ENCODE measurements at places on chromosomes 1 and 21.

DNA sequence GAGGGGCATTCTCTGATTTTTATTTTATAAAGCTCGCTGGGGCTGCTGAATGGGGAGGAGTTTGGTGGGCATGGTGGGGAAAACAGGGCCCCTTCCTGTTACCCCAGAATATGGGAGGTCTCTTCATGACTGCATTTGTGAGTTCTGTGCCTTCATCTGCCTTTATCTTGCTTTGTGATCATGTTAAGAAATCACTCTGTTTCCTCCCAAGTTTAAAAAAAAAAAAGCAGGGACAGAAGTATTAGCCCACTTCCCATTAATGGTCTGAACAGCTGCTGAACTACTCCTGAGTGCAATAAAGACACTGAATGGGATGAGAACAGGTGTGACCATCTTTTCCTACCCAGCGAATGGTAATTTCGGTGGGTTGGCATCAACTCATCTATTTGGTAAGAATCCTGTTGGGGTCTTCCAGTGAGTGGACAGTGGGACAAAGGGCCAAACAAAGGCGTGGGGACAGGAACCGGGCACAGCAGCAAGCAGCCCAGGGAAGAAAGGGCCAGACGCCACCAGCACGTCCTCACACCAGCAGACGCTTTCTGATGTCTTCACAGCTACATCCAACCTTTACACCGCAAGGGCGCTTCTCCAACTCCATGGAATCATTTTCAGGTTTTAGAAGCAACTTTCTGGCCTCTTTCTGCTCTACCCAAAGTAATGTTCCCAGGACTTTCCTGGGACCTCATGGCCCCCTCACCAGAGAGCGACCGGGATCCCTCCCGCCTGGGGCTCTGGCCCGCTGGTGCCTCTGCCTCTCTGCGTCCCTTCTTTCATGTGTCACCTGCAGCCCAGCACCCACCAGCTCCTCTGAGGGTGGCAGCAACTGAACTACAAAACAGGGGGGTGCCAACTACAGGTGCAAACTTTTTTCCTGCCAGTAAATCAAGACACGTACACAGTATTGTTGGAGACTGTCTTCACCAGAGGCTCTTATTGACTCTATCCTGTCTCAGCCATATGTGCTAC is 160.2 kb downstream of the ADSS2 start:
- DNase-seq, result no peak

GRCh38 chr21:28641731-28642130 is 350.9 kb downstream of the LTN1 start:
- DNase-seq, result no peak

GRCh38 chr1:230415405-230416132 is 10.6 kb downstream of the PGBD5 start:
- DNase-seq, result no peak

DNA sequence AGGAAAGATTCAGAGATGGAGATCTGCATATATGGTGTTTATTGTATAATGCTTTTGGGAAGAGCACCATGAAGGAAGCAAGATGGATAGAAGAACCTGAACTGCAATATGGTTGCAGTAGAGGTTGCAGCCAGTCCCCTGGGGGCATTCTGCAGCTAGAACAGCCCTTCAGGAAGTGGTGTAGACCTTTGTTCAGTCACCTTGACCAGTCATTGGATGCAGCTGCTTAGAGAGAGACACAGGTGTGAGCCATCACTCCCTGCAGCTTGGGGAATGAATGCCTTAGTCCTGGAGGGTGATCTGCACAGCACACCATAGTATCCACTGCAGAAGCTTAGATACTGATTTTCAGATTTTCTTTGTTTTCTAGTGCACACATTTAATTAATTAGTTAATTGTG is 42.3 kb downstream of the NEK7 start:
- DNase-seq, result no peak

DNA sequence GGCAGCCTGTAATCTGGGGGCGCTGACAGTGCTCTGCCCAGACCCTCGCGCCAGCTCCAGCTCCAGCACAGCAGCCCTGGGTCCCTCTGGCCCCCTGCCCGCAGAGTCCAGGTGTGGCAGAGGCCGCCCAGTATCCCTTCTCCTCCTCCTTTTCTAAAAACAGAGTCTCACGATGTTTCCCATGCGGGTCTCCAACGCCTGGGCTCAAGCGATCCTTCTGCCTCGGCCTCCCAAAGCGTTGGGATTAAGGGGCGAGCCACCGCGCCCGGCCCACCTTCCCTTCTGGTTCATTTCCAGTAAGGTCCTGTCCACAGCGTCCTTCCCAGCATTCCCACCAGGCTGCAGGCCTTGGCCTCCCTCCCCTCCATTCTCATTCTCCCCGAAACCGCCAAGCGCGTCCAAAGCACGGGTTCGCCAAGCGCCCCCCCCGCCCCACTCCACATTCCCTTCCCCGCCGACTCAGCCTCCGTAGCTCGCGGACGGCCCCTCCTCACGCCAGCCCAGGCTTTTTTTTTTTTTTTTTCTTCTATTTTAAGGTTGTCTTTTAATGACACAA is 2.0 kb upstream of the PCBP3 start:
- no peak for DNase-seq

DNA sequence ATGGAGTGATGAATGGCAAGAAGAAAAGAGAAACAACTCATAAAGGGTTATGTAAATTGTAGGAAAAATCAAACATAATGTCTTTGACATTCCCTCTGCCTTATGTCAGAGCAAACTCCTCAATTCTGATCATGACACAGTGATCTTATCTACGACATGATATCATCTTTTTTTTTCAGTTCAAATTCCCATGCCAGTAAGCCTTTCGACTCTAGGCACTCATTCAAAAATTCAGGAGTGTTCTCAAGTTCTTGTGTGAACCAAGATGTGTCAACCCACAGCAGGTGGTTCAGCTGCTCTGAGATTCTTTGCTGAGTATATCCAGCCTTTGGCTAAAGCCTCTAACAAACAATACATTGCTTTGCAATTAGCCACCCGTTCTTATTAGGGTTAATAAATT is 97.1 kb upstream of the ESRRG start:
- DNase-seq, result no peak

DNA sequence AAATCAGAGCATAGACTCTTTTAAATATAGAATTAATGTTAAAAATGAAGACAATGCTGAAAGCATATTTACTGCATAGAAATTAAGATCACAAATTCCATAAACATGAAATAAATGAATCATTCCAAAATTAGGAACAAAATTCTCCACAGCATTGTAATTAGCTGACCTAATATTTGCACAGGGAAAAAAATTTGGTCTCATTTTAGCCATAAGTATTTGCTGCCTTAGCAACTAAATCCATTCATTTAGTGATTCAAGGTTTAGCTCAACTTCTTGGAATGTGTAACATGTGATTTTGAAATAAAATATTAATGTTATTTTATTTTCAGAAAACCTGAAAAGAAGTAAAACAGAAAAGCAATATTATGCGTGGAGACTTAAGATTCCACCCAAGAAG is 25.5 kb downstream of the ADAMTS5 start:
- no peak for DNase-seq

DNA sequence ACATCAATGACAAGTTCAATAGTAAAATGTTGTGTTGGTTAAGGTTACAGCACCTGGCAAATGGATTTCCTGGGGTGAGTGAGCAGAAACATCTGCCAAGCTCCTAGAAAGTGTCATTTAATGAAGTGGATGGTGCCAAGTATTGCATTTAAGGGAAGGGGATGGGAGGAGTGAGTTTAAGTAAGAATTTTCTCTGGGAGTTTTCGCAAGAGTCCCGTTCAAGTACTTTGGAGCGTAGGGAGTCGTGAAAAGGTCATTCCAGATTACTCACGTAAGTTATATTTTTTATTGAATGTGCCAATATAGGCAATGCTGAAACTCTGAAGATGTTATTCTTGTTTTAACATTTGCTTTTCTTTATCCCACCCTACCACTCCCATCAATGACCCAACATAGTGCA is 117.4 kb upstream of the RAB3GAP2 start:
- DNase-seq, result no peak
